ENCODE measurements at places on chromosomes 3 and 15. TPM values are rescaled to one million over a fixed set of nuclear protein-coding genes. Genes with fewer than 3 reads are reported as not detected.
A peak's percentile ranks its signal among the peaks of the same experiment; 100 is the strongest.

- no peak for DNase-seq
These were observed 8.3 kb downstream of the SNAPC5 start for GRCh38 chr15:66489179-66489791.

DNA sequence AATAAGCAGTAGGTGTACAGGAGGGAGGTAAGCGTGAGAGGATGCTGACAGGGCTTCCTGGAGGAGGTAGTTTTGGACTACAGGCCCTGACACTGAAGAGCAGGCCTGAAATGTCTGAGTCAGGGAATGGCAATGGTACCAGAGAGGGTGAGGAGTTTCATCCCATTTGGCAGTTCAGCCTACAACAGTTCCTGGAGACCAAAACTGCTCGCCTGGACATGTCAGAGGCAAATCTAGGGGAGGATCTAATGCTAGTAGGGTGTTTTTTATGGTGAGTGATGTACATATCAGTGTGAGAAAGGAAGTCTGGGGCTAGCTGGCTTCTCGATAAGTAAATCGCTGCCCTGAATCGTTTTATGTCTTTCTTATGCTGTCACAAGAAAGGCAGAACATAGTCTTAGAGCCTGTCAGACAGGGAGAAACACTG lies 13.8 kb upstream of the TNFSF10 start:
- DNase-seq: no peak

- no peak for DNase-seq
These were observed 11.4 kb downstream of the PLA2G4E start for GRCh38 chr15:42009474-42009873.

DNA sequence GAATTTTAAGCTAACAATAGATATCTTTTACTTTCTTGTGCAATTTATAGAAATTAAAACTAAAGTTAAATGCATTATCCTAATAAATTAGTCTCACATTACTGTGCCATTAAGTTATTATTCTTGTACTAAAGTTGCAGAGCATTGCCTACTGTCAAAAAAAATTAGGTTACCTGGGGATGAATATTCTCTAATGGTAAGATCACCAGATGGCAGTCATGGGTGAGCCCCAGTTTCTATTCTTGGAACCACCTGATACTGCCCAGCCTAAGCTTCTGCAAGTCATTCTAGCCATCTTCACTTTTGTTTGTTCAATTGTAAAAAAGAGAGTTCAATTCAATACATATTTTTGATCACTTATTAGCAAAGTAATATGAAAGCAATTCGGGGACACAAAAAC lies 213.2 kb downstream of the CADM2 start:
- no peak for DNase-seq

DNA sequence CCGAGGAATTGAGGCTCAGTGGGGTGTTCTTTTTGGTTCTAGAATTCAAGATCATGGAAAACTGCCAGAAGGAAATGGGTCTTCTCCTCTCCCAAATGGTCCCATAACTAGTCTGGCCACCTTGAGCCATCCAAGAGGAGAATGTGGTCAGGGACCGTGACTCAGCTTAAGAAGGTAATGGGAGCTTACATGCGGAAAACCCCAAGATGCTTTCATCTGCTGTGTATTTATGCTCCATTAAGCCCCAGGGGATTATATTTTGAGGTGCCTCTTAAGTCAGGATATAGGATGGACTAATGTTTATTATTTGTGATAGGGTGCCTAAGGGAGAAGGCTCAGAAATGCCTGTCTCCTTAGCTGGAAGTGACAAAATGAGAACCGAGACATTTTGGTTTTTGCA lies 39.2 kb upstream of the DLG1 start:
- no peak for DNase-seq

DNA sequence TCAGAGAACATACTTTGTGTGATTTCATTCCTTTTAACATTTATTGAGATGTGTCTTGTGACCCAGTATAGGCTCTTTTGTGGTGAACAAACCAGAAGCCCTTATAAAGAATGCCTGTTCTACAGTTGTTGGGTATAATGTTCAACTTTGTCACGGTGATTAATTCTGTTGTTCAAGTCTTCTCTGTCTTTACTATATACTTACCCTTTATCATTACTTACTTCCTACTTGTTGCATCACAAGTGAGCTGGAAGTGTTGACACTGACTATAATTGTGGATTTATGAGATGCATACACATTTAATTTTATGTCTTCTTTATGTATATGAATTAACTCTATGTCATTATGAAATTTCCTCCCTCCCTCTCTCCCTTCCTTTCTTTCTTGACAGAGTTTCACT lies 59.7 kb upstream of the TBL1XR1 start:
- no peak for DNase-seq

- DNase-seq: peak; percentile 26
These were observed 105.7 kb downstream of the TPRA1 start for GRCh38 chr3:127484601-127485388.

PLSCR2 gene
- not detected for total RNA-seq

ISL2 gene
- 1.3 TPM for total RNA-seq

ADGRG7 gene
- total RNA-seq: not detected

All from stomach (tissue), 19 donors.